Stimulated activated CD8-positive, alpha-beta memory T cell treated with anti-CD3 and anti-CD28 coated beads, Interleukin-2, amount 100 ng/mL, for 48 hours (primary cell): ENCODE measurements at places on chromosomes 16 and 17.

GRCh38 chr16:912322-912683 is 58.5 kb downstream of the LMF1 start:
- no peak for DNase-seq

DNA sequence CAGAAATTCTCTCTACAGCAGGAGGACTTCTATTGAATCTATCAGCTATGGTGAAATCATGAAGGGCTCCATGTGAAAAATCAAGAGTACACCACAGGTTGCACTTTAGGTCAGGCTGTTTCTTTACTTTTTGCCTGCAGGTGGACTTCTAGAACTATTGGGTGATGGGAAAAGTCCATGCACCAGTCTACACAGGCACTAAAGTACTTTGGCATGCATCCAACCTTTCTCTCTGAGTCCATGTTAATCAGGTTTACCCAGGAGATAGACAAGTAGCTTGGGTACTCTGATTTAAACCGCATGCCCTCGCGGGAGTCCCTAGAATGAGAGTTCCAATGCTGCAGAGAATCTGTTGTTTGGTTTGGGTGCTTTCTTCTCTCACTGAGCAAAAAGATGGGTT is 9.1 kb upstream of the ANKFN1 start:
- DNase-seq = no peak

GRCh38 chr16:69941251-69942098 is 9.7 kb upstream of the CLEC18A start:
- DNase-seq = no peak

GRCh38 chr16:89523680-89524344 is 15.6 kb downstream of the SPG7 start:
- no peak for DNase-seq

- DNase-seq = no peak
Measured at GRCh38 chr17:61404663-61404912, 4.9 kb downstream of the TBX2 start.

GRCh38 chr16:86029131-86029741 is 130.3 kb downstream of the IRF8 start:
- DNase-seq = no peak

DNA sequence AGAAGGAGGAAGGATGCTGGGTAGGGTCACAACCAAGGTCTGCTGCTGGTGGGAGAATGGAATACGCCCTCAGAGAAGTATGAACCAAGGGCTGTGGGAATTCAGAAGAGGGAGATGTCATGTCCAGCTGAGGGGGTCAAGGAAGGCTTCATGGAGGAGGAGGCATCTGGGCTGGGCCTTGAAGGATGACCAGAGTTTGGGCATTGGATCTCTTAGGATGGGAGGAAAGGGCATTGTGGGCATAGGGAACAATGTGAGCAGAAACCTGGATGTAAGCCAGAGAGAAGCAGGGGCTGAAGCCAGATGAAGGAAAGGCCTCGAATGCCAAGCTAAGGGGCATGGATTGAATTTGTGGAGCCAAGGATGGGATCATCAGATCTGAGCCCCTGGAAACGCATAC is 49.2 kb upstream of the MAP3K14 start:
- no peak for DNase-seq

- DNase-seq = no peak
Measured at GRCh38 chr17:41913798-41914197, 5.0 kb downstream of the ACLY start.

DNA sequence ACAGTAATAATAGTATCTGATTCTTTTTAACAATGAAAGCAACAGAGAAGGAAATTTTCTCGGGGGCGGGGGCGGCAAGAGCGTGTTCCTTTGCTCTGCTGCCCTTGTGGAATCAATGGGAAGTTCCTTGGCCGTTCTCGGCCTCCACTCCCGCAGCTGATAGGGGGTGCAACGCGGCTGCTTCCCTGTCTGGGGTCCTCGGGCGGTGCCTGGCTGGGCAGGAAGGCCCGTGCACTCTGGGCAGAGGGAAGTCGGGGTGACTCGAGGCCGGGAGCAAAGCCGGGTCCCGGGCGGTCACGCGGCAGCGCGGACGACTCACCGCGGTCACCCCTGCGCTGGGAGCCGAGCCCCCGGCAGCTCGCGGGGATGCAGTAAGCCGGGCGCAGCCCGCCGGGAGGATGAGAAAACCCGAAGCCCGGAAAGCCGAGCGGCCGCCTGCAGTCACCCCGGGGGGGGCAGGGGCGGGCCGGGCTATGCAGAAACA is 2.5 kb downstream of the TUBB3 start:
- no peak for DNase-seq

DNA sequence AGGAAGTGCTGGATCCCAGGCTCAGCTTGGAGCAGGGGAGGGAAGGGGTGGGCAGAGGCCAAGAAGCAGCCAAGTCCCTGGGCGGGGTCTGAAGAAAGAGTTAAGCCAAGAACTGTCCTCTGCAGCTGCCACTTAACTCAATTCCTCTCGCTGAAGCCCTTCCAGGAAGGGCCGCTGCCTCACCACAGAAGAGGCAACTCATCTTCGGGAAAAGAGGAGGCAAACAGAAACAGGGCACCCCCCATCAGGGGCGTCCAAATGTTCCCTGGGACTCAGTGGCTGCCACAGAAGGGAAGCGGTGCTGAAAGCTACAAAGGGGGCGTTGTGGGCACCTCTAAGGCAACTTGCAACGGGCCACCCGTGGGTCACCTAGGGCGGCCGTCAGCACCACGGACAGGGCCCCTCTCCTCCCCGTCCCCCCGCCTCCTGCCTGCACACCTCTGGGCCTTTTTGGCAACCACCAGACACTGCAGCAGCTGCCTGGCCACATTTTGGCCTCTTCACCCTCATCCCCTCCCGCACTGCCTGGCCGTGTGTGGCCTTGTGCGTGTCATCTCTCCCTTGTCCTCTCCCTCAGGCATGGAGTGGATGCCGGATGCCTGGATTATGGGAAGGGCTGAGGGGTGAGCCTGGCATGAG is 2.5 kb downstream of the TLCD3B start:
- no peak for DNase-seq

GRCh38 chr16:89183463-89183862 is 11.9 kb downstream of the CDH15 start:
- DNase-seq = no peak

DNA sequence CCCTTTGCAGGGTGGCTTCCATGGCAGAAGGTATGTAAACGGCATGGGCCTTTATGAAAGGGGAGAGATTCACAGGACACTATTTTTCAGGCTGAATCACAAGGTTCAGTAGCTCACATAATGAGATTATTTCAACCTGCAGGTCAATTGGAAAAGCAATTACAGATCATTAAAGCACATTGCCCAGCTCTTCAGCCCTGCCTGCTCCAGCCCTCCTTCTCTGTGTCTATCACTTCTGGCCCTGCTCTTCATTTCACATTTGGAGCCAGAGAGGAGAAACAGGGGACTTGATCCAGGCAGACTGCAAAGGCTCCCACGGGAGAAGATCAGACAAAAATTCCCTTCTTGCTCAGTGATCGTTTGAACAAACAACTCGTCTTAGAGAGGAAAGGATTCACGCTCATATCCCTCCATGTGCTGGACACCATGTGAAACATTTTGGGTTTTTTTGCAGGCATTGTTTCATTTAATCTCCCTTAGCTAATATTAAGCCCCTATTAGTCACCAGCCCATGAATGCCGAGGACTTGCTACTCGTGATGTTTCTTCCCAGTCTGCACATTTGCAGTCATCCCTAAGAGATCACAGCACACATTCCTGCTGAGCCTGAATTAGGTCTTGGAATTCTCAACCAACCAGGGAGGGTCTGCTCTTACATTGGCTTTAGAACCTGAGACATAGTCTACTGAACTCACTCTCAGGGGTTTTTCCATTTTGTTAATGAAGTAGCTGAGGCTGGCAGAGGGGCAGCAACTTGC is 443.9 kb upstream of the CCL2 start:
- no peak for DNase-seq

- no peak for DNase-seq
Measured at GRCh38 chr17:82287868-82288801, 14.6 kb upstream of the CSNK1D start.

DNA sequence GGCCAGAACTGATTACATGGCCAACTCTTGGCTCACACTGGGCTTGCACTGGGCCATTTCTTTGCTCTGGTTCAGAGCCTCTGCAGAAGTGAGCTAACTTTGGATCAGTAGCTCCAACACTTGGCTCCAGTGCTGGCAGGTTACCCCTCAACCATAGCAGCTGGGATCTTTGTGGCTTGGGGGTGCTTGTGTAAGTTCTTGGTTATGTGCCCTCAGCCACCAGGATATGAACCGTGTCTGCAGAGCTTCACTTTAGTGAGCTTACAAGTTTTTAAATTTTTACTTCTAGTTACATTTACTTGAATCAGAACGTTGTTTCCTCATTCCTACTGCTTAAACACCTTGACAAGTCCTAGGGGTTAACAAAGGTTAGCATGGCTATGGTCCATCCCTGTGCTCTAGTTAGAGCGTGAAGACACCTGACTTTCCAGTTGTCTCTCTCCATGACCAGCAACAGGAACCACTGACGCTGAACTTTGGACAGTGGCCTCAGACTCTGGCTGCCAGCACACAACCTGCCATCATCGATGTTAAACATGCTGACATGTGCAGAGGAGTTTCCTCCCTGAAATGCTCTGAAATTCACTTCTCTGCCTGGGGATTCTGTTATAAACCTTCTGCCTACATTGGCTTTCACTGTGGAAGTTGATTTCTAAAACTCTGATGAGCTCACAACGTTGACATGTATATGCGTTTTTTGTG is 4.1 kb downstream of the PDF start:
- DNase-seq = no peak

DNA sequence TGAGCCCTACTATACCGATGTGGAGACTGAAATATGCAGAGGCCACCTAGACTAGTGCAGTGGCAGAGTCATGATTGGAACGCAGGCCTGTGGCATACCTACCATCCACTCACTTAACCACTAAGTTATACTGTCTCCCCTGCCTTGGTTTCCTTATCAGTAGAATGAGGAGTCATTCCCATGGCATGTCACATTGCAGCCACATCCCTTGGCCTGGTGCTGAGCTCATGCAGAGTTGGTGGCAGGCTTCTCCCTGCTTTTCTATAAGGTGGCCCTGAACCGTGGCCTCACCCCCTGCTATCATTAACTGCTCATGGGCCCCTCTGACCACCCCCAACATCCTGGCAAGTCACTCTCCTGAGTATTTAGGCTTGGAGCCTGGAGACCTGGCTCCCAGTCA is 212.5 kb downstream of the KATNIP start:
- DNase-seq = no peak

GRCh38 chr16:66175636-66176035 is 190.9 kb upstream of the CDH5 start:
- no peak for DNase-seq

DNA sequence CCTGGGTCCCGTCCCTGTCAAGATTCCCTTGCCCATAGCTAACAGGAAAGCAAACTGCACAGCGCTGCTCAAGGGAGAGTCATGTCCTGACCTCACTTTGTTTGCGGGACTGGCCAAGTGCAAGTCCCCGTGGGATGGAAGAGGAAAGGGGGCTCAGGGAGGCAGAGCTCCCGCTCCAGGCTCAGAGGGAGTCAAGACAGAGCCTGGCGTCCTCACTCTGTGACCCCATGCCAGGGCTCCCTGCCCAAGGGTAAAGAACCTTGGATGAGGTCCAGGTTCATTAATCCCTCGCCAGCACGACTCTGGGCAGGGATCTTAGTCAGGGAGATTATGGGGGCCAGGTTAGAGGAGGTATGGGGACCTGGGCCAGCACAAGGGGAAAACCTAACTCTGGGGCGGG is 51.5 kb upstream of the CBX4 start:
- DNase-seq = no peak
